Stimulated activated CD8-positive, alpha-beta memory T cell treated with anti-CD3 and anti-CD28 coated beads, Interleukin-4, amount 100 ng/mL, for 4 hours (primary cell): ENCODE measurements at places on chromosomes 4 and X.

DNA sequence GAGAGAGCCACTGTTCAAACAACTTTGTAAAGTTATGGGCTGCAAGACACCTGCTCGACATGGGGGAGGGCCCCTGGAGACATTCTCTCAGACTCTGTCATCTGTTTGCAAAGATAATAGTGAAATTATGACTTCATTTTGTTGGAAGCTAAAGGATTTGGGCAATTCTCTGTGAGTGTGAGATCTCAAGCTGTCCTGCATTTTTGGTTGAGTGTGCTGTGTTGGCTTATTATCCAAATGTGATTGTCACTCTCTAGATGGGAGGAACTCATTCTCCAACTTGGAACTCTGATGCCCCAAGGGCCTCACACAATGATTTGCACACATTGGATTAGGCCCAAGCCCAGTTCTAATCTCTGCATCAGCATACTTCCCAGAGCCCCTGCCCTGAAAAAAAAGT, 63.7 kb downstream of the STK32B start:
- DNase-seq = no peak

- no peak for DNase-seq
These were observed 67.0 kb downstream of the DACH2 start for GRCh38 chrX:86215260-86215659.

GRCh38 chr4:147453561-147454141, 27.2 kb upstream of the EDNRA start:
- no peak for DNase-seq

- DNase-seq = peak; percentile 29
These were observed 37.8 kb upstream of the SLC9A7 start for GRCh38 chrX:46796574-46797191.

DNA sequence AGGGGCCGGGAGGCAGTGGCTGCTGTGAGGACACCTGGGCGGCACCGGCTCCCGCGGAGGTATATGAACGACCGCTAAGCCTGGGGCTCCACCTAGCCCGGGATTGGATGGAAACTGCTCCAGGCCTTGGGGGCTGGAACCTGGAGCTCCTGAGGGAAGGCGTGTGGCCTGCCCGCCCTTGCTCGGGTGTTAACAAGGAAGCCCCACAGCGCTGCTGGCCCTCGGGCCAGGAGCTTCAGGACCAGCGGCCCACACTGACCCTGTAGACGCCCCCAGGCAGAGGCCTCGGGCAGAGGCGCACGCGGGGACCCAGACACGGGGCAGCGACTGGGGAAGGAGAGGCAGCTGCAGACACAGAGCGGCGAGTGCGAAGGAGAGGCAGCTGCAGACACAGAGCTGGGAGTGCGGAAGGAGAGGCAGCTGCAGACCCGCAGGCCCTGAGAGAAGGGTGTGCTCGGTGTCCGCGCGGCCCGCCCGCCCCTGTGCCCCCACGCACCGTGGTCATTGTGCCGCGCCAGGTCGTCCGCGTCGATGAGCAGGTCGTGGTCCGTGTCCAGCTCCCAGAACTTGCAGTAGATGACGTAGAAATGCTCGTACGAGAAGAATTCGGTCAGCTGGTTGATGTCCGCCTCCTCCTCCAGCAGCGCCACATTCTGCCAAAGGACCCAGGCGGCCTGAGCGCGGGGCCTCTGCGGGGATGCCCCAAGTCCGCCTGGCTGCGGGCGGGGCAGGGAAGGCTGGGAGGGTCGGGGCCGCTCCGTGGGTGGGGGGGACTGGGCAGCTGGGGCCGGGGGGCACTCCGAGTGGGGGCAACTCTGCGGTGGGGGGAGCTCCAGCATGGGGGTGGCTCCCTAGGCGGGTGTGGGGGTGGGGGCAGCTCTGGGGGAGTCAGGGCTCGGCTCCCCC, 26.7 kb upstream of the GTPBP6 start:
- DNase-seq = no peak

DNA sequence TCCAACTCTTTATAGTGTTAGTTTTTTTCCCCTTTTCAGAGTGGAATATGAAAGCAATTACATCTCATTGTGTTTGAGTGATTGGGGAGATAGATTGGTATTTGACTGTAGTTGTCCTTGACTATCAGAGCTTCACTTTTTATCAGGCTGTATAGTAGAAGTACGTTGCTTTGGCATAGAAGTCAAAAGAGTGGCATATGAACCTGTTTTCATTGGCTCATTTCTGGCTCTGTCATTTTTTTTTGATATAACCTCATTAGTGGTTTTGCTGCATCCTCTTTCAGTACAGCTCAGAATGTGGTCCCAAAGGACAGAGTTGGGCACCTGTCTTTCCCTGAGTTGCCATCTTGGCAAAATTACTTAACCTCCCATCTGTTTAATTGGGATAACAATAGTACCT, 1.4 kb downstream of the TMA16 start:
- no peak for DNase-seq

- no peak for DNase-seq
These were observed 1.3 kb downstream of the NKAP start for GRCh38 chrX:119942173-119942819.

GRCh38 chr4:55186700-55187099, 61.3 kb upstream of the KDR start:
- no peak for DNase-seq

GRCh38 chrX:82087699-82088098, 885.8 kb downstream of the SH3BGRL start:
- DNase-seq = no peak

- DNase-seq = no peak
These were observed 168.7 kb upstream of the HAND2 start for GRCh38 chr4:173698557-173699262.

GRCh38 chr4:52721968-52722815, 29.0 kb downstream of the ERVMER34-1 start:
- DNase-seq = peak; percentile 69

GRCh38 chrX:56789518-56790070, 60.6 kb downstream of the NBDY start:
- no peak for DNase-seq
